Adrenal gland (tissue), 19 donors: ENCODE measurements at places on chromosomes 2 and 18. TPM values are rescaled to one million over a fixed set of nuclear protein-coding genes. Genes with fewer than 3 reads are reported as not detected.

Gene NEURL3
- not detected for total RNA-seq

Gene MRPL53
- 33.2 TPM for total RNA-seq

Gene CCBE1
- 31.6 TPM for total RNA-seq

Gene NPHP1
- total RNA-seq: 4.5 TPM

Gene TLX2
- 1.7 TPM for total RNA-seq

Gene RNF125
- total RNA-seq: 3.3 TPM

Gene AFF3
- 3.8 TPM for total RNA-seq

Gene CCDC74A
- 38.2 TPM for total RNA-seq

Gene NCKAP1
- 121 TPM for total RNA-seq

DNA sequence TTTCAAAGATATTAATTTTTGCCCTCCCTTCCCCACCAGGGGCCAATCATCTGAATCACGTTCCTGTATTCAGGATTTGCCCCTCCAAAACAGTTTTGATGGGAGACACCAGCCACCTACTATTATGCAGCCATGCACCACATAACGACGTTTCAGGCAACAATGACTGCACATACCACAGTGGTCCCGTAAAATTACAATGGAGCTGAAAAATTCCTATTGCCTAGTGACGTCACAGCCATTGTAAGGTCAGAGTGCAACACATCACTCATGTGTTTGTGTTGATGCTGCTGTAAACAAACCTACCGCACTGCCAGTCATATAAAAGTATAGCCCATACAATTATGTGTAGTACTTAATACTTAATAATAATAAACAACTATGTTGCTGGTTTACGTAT is 22.6 kb downstream of the ITM2C start:
- H3K4me1 ChIP-seq: no peaks in the 10 kb centered on the region
- H3K36me3 ChIP-seq: no peaks in the 10 kb centered on the region
- H3K27ac ChIP-seq: no peak overlapping the region
- no peak overlapping the region for H3K4me3 ChIP-seq

- H3K4me3 ChIP-seq: no peak overlapping the region
- no peaks in the 10 kb centered on the region for H3K36me3 ChIP-seq
- no peaks in the 10 kb centered on the region for H3K27me3 ChIP-seq
These were observed 30.7 kb upstream of the FRZB start for GRCh38 chr2:182897137-182897536.

- peak overlapping the region; percentile 57 for H3K27ac ChIP-seq
- no peaks in the 10 kb centered on the region for H3K4me1 ChIP-seq
- no peak for DNase-seq
- H3K36me3 ChIP-seq: no peaks in the 10 kb centered on the region
These were observed 47.7 kb downstream of the BCL2 start for GRCh38 chr18:63271881-63272299.

DNA sequence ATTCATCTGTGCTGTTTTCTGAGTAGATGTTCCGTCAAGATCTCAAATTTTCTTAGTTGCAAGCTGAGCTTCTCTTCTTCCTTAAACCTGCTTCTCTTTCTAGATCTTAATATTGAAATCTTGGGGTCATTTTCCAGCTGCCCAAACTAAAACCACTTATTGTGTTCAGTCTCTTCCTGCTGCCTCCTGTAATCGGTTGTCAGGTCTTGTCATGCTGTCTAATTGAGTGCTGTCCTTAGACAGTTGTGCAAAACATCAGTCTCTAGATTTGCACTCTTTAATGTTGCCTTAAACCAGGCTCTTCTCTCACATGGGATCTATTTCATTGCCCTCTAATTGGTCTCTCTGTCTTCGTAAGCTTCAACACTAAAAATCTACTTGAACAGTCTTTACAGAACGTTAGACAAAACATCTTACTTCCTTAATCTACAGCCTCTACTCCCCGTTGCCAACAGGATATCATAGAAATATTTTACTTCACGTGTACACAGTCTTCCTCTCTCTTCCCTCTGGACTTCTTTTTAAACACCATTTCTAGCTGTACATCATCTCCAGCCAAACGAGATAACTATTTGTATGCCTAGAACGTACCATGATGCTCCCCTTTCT is 34.9 kb downstream of the GPD2 start:
- no peaks in the 10 kb centered on the region for H3K27me3 ChIP-seq
- H3K4me3 ChIP-seq: no peak overlapping the region
- no peak overlapping the region for H3K27ac ChIP-seq
- H3K4me1 ChIP-seq: peaks cover 15% of the 10 kb centered on the region

DNA sequence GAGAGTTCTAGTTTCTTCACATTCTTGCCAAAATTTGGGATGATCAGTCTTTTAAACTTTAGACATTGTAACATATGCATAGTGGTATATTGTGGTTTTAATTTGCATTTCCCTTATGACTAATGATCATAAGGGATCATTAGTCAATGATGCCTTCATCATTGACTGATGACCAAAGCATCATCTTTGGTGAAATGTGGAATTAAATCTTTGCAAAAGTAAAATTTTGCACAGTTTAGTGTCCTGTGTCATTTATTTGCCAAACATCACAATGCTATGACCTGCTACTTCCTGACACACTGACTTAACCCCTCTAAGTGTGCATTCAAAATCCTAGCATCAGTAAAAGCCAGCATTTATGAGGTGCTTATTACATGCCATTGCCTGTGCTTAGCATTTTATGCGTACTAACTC is 58.9 kb upstream of the SLC1A4 start:
- no peaks in the 10 kb centered on the region for H3K36me3 ChIP-seq
- H3K27ac ChIP-seq: no peak overlapping the region
- no peaks in the 10 kb centered on the region for H3K27me3 ChIP-seq
- no peaks in the 10 kb centered on the region for H3K4me1 ChIP-seq
- no peak for DNase-seq
- no peak overlapping the region for H3K4me3 ChIP-seq

- H3K4me1 ChIP-seq: no peaks in the 10 kb centered on the region
- H3K27me3 ChIP-seq: no peaks in the 10 kb centered on the region
- H3K36me3 ChIP-seq: no peaks in the 10 kb centered on the region
- H3K27ac ChIP-seq: no peak overlapping the region
- no peak overlapping the region for H3K4me3 ChIP-seq
These were observed 26.9 kb upstream of the ROCK2 start for GRCh38 chr2:11371092-11371937.

DNA sequence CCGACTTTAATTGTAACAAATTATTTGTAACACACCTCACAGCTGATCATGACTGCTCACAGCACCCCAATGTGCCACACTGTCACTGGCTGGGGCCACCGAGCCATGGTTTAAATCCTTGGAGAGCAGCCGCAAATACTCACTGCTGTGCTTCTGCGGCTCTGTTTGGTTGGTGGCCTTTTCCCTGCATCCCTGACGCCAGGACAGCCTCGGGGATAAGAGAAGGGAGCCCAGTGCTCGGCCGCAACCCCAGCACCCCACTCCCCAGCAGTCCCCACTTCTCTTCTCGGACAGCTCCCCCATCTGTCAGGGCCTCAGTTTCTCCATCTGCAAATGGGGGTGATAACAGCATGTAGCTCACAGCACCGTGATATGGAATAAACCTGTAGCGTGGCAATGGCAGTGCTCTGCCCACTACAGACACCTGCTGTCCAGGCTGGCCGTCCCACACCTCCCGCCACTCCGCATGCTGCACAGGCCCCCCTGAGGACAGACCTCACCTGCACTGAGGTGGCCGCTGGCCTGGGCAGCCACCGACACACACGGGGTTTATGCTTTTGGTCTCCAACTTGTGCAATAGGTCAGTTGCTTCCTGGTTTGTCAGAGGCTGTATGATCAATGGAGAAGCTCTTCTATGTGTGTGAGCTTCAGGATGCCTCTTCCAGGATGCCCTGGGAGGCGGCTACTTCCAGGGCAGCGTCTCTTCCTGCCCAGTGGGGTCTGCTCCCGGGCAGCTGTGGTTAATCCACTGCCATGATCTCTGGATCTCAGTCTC is 87.1 kb downstream of the NDUFA10 start:
- H3K4me1 ChIP-seq: no peaks in the 10 kb centered on the region
- no peaks in the 10 kb centered on the region for H3K36me3 ChIP-seq
- peak; percentile 35 for DNase-seq
- no peak overlapping the region for H3K4me3 ChIP-seq

- H3K36me3 ChIP-seq: no peaks in the 10 kb centered on the region
- H3K4me3 ChIP-seq: no peak overlapping the region
- H3K27ac ChIP-seq: no peak overlapping the region
- DNase-seq: no peak
- H3K4me1 ChIP-seq: no peaks in the 10 kb centered on the region
- no peaks in the 10 kb centered on the region for H3K27me3 ChIP-seq
These were observed 246.1 kb downstream of the EXOC6B start for GRCh38 chr2:72579591-72580180.

DNA sequence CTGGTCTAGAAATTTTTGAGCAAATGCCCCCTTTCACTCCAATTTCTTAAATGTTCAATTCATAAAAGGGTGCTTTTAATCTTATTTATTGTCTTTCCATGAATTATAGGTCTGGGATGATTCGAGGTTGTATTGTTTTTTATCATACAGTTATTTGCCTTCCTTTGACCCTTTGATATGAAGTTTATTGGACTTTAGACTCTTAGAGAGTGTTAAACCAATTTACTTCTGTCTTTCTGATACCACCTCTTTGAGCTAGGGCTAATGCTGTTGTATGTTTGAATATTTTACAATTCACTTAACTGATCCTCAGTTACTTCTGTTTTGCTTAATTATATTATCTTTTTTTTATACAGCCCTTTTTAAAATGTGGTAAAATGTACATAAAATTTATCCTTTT is 89.6 kb upstream of the CYP20A1 start:
- H3K36me3 ChIP-seq: no peaks in the 10 kb centered on the region
- H3K27me3 ChIP-seq: no peaks in the 10 kb centered on the region
- H3K4me3 ChIP-seq: no peak overlapping the region
- DNase-seq: no peak
- no peaks in the 10 kb centered on the region for H3K4me1 ChIP-seq
- H3K27ac ChIP-seq: no peak overlapping the region

GRCh38 chr18:48649231-48649630 is 110.4 kb downstream of the CTIF start:
- H3K36me3 ChIP-seq: no peaks in the 10 kb centered on the region
- H3K4me1 ChIP-seq: no peaks in the 10 kb centered on the region
- DNase-seq: no peak
- H3K27me3 ChIP-seq: no peaks in the 10 kb centered on the region

GRCh38 chr2:14530506-14530905 is 102.0 kb upstream of the LRATD1 start:
- H3K36me3 ChIP-seq: no peaks in the 10 kb centered on the region
- H3K27ac ChIP-seq: no peak overlapping the region
- no peaks in the 10 kb centered on the region for H3K4me1 ChIP-seq
- no peaks in the 10 kb centered on the region for H3K27me3 ChIP-seq
- H3K4me3 ChIP-seq: no peak overlapping the region
- DNase-seq: no peak

DNA sequence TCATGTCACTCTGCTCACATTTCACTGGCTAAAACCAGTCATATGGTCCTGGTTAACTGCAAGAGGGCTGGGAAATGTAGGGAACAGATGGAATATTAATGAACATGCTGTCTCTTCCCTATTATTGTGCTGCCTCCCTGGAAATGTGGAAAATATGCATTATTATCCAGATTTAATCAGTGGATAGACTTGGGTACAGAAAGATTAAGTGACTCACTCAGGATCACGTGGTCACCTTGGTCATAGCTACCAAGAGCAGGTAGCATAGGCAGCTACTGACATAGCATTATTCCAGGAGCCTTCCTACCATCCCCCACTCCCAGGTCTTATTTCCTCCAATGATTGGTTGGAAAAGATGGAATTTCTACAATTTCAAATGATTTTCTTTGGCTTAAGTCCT is 141.1 kb downstream of the HRH4 start:
- no peak overlapping the region for H3K27ac ChIP-seq
- no peak overlapping the region for H3K4me3 ChIP-seq
- no peaks in the 10 kb centered on the region for H3K27me3 ChIP-seq
- no peak for DNase-seq

DNA sequence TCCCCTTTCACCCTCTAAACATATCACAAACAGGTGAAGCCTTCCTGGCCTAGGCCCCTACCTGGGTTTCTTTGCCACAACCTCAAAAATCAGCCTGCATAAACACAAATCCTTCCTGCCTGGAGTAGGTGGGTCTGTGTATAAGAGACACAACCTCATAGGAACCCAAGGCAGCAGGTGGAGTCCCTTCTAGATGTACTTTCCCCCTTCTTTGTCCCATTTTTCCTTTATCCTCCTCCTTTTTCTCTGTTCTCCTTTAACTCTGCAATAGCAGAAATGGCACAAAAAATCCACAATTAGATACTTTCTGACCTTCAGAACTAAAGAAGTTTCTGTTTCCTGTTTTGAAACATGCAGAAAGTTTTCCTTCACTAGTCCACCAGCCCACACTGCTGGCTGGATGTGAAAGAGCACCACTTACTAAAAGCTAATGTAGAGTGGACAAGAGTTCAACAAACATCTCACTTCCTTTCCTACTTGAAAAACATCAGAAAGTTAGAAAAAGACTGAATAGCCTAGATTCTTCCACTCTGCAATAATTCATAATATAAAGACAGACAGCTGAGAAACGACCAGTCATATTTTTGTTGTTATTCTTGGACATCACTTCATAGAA is 11.2 kb downstream of the SLC40A1 start:
- peaks cover 92% of the 10 kb centered on the region for H3K36me3 ChIP-seq
- no peak overlapping the region for H3K4me3 ChIP-seq
- H3K27me3 ChIP-seq: no peaks in the 10 kb centered on the region
- H3K27ac ChIP-seq: peak overlapping the region; percentile 47
- DNase-seq: no peak

DNA sequence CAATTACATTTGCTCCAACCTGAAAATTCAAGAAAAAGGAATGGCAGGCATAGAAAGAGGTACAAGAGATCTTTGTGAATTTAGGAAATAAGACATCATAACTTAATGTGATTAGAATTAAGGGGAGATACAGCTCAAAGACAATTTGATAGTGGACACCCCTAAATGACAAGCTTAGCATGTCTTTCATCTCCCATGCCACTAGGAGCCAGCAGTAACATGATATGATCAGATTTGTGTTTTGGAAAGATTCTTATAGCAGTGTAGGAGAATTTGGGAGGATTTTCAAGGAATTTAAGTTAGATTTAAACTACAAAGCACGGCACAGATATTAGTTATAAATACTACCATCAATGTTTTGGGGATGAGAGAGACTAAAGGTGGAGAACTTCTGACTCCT is 340.8 kb downstream of the RDH14 start:
- no peak for DNase-seq
- H3K27ac ChIP-seq: no peak overlapping the region
- H3K27me3 ChIP-seq: no peaks in the 10 kb centered on the region

- no peaks in the 10 kb centered on the region for H3K36me3 ChIP-seq
- peak overlapping the region; percentile 87 for H3K27ac ChIP-seq
- no peaks in the 10 kb centered on the region for H3K27me3 ChIP-seq
- peaks cover 34% of the 10 kb centered on the region for H3K4me1 ChIP-seq
These were observed 38.9 kb upstream of the FHL2 start for GRCh38 chr2:105437708-105438103.
